ENCODE measurements at places on chromosomes 11 and 22.

DNA sequence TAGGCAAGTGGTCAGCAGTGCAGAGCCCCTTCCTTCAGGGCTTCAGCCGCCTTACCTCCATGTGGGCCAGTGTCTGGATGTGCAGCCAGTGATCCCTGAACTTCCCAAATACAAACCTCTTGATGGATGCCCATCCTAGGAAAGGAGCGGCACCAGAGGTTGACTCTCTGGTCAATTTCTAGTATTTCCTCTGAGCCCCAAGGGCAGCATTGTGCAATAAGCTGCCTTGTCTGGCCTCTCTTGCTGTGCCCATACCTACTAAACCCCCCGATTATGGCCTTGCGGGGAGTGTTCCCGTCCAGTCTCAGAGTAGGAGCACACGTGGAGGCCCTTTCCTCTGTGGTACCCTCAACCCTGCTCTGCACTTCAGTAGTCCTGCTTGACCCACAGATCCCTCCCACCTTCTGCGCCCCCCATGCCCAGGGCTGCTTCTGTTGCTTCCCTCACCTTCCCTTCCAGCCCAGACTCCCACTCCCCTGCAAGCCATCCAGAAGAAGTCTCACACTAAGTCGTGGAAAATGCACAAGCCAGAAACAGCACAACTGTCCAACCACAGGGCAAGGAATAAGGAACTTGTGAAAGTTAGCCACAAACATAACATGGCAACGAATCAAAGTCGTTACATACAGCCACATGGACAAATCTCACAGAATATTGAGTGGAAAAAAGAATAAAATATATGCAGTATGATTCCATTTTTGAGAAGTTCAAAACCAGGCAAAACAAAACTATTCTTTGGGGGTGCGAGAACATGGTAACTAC lies 39.6 kb upstream of the HORMAD2 start:
- no peak for DNase-seq

DNA sequence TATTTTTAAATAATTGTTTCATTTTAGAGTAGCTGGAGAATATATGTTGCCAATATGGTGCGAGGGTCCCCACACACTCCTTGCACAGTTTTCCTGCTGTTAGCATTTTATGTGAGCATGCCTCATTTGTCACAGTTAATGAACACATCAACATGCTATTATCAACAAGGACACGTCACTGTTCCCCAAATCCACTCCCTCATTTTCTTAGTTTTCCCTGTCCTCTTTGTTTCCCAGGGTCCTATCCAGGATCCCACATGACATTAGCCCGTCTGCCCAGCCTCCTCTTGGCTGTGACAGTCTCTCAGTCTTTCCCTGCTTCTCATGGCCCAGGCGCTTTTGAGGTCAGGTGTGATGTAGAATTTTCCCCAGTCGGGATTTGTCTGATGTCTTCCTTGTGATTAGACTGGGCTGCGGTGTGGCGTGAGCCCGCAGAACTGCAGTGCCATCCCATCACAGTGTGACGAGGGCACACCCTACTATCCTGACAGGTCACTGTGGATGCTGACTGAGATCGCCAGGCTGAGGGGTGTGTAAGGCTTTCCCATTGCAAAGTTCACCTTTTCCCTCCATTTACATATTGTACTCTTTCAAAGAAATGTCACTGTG lies 450.6 kb upstream of the B3GAT1 start:
- no peak for DNase-seq

- DNase-seq, result peak; percentile 76
Observed at GRCh38 chr11:46279126-46280099, 2.0 kb downstream of the CREB3L1 start.

GRCh38 chr11:104623518-104623917 lies 274.7 kb downstream of the CASP12 start:
- peak; percentile 46 for DNase-seq

GRCh38 chr22:28927630-28928029 lies 44.3 kb downstream of the ZNRF3 start:
- no peak for DNase-seq

GRCh38 chr22:30562366-30562765 lies 12.1 kb downstream of the GAL3ST1 start:
- peak; percentile 51 for DNase-seq

- no peak for DNase-seq
Observed at GRCh38 chr11:117862019-117862725, 14.3 kb downstream of the FXYD6 start.

DNA sequence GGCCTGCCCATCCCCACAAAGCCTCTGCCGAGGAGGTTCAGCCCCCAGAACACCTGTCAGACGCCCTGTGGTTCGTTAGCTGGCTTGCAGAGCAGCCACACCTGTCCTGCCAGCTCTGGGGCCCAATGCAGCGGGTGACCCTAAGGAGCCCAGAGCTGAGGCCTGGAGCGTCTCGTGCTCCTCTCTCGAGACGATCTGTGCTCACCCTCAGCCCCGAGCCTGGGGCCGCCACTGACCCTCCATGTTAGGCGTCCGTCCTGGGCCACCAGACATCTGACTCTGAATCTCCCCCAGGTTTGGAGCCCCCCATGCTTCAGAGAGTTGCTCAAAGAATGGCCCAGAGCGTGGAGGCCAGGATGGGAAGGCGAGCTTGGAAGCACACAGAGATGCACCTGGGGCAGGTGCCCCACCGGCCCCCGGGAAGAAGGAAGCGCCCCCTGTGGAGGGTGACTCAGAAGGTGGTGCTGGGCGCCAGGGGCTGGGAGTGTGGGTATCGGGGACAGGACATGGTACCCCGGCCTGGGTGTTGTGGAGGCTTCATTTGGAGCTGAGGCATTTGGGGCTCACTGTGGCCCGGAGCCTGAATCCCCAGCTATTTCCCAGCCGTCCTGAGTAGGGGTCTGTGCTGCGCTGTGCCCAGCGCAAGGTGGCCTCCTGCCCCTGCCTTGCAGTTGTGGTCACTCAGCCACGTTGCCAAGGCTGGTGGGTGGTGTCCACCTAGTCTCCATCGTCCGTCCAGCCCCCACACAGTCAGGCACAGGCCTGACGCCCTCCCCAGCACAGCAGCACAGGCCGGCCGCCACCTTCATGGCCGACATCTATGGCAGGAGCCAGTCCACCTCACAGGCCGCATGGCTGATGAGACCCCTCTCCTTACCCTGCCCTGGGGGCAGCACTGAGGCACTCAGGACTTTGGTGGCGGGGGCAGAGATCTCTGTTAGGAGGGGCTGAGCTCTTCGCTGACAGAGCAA lies 36.2 kb downstream of the SBF1 start:
- DNase-seq, result no peak

GRCh38 chr22:46829117-46829891 lies 66.9 kb downstream of the TBC1D22A start:
- peak; percentile 88 for DNase-seq

- DNase-seq, result no peak
Observed at GRCh38 chr22:47032091-47032943, 269.9 kb downstream of the TBC1D22A start.

GRCh38 chr22:44710474-44711240 lies 8.7 kb downstream of the PRR5 start:
- no peak for DNase-seq

DNA sequence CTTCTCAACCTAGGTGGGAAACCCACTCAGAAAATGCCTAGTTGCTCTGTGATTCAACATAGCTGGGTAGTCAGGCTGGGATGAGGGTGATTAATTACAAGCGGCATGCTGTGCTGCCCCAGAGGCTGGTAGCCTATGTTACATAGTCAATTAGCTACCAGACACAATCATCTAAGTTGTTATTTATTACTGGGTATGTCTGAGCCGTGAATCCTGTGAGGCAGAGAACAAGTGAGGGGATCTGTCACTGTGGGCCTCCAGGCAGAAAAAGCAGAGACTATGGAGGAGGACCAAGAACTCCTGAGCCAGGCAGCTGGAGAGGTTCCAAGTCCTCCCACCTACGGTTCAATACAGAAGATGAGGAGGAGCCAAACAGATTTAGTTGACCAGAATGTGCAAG lies 186.6 kb upstream of the BDNF start:
- peak; percentile 38 for DNase-seq

Measured in A172 (cell line).